Smooth muscle cell of the pulmonary artery (primary cell): ENCODE measurements at places on chromosomes 4 and X. TPM values are rescaled to one million over a fixed set of nuclear protein-coding genes. Genes with fewer than 3 reads are reported as not detected.

The CPZ gene
- total RNA-seq = 1.8 and 24.4 TPM in 2 replicates

The PDLIM3 gene
- 62.4 and 86.4 TPM in 2 replicates for total RNA-seq

The SLC9B1 gene
- total RNA-seq = 0.76 and 2.0 TPM in 2 replicates

The ACSL1 gene
- total RNA-seq = 37.0 and 38.6 TPM in 2 replicates

The TMEM47 gene
- 88.7 and 135 TPM in 2 replicates for total RNA-seq

The FGFR3 gene
- 0.20 and 0.59 TPM in 2 replicates for total RNA-seq

The GABRA4 gene
- total RNA-seq = under 0.01 TPM in 1 of 2 replicates, not detected in the other

The PRAF2 gene
- 28.1 and 28.6 TPM in 2 replicates for total RNA-seq

The GAGE2A gene
- not detected in 2 replicates for total RNA-seq

The GC gene
- not detected in 2 replicates for total RNA-seq

The UFSP2 gene
- 34.9 and 49.8 TPM in 2 replicates for total RNA-seq

The DRP2 gene
- total RNA-seq = 1.0 and 1.8 TPM in 2 replicates

The VMA21 gene
- 40.0 and 46.1 TPM in 2 replicates for total RNA-seq

The NLGN4X gene
- total RNA-seq = 0.13 and 0.46 TPM in 2 replicates

The TLL1 gene
- 0.10 and 1.6 TPM in 2 replicates for total RNA-seq

The GPR119 gene
- total RNA-seq = not detected in 2 replicates

The RPL34 gene
- total RNA-seq = 462 and 505 TPM in 2 replicates

The SYN1 gene
- 0.07 and 0.36 TPM in 2 replicates for total RNA-seq

The SLBP gene
- total RNA-seq = 43.1 and 48.8 TPM in 2 replicates

The DUSP21 gene
- not detected in 2 replicates for total RNA-seq

The HS6ST2 gene
- 0.07 TPM in 1 of 2 replicates, not detected in the other for total RNA-seq

The CTAG2 gene
- total RNA-seq = not detected in 2 replicates

The LUZP4 gene
- total RNA-seq = not detected in 2 replicates

The ADAD1 gene
- total RNA-seq = not detected in 2 replicates

The TAF7L gene
- total RNA-seq = 0.20 and 0.26 TPM in 2 replicates

The GDPD2 gene
- not detected in 2 replicates for total RNA-seq

The BLOC1S4 gene
- total RNA-seq = 14.1 and 19.9 TPM in 2 replicates

The NDP gene
- total RNA-seq = 4.6 and 17.2 TPM in 2 replicates

The MAGEB2 gene
- total RNA-seq = not detected in 2 replicates

The SMIM43 gene
- total RNA-seq = 0.26 and 0.76 TPM in 2 replicates

The FGFRL1 gene
- 29.3 and 97.7 TPM in 2 replicates for total RNA-seq

The PDGFRA gene
- 298 and 562 TPM in 2 replicates for total RNA-seq

The CPLX1 gene
- not detected in 2 replicates for total RNA-seq

The CCDC160 gene
- total RNA-seq = 0.07 TPM in 1 of 2 replicates, not detected in the other

The GJB1 gene
- not detected in 2 replicates for total RNA-seq

The PGAM4 gene
- total RNA-seq = not detected in 2 replicates

The DCAF8L1 gene
- not detected in 2 replicates for total RNA-seq

The FAM47E gene
- 0.59 and 1.2 TPM in 2 replicates for total RNA-seq

The MEPE gene
- total RNA-seq = not detected in 2 replicates

The TBC1D19 gene
- total RNA-seq = 31.8 and 48.6 TPM in 2 replicates

The EOLA2 gene
- total RNA-seq = 19.0 and 22.9 TPM in 2 replicates

The KCND1 gene
- 2.3 and 2.8 TPM in 2 replicates for total RNA-seq

The NPY2R gene
- 0.76 and 27.4 TPM in 2 replicates for total RNA-seq

The CDS1 gene
- 0.10 and 0.26 TPM in 2 replicates for total RNA-seq

The CLNK gene
- total RNA-seq = not detected in 2 replicates

The IL13RA2 gene
- total RNA-seq = 102 and 123 TPM in 2 replicates

The TCEAL9 gene
- total RNA-seq = 73.2 and 92.0 TPM in 2 replicates

The RS1 gene
- total RNA-seq = not detected in 2 replicates

The RTL9 gene
- total RNA-seq = 0.13 and 0.30 TPM in 2 replicates

The USP51 gene
- 1.3 and 2.3 TPM in 2 replicates for total RNA-seq

The PDHA2 gene
- total RNA-seq = not detected in 2 replicates

The NXF3 gene
- 0.07 TPM in 1 of 2 replicates, not detected in the other for total RNA-seq

The TIGD4 gene
- total RNA-seq = 0.26 and 0.43 TPM in 2 replicates

The GLRA2 gene
- total RNA-seq = not detected in 2 replicates

The MYOZ2 gene
- total RNA-seq = 1.4 and 4.4 TPM in 2 replicates
